Natural killer cell treated with Interleukin-12 subunit alpha and Interleukin-12 subunit beta and Interleukin-15 and Interleukin-18, amount 100 ng/mL, for 72 hours (primary cell): ENCODE measurements at places on chromosomes 6 and 20.

GRCh38 chr20:19288061-19288460 is 75.6 kb downstream of the SLC24A3 start:
- DNase-seq, result no peak

- no peak for DNase-seq
Observed at GRCh38 chr20:60950974-60951373, 301.1 kb upstream of the CDH4 start.

DNA sequence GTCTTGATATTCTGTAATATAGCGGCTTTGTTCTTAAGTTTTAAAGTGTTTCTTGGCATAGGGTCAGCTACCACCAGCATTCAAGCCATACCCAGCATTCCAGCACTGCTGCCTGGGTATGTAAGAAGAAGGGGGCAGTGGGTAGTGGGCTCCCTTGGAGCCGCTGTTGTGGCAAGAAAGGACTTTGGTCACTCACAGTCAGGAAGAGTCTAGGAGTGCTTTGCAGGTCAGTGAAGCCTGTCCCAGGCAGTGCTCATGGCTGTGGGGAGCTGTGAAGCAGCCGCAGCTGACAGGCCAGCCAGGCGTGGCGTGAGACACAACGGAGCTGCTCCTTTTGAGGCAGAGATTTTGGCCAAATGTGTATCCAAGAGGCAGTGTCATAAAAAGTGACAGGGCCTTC is 512.0 kb downstream of the CDKAL1 start:
- no peak for DNase-seq

DNA sequence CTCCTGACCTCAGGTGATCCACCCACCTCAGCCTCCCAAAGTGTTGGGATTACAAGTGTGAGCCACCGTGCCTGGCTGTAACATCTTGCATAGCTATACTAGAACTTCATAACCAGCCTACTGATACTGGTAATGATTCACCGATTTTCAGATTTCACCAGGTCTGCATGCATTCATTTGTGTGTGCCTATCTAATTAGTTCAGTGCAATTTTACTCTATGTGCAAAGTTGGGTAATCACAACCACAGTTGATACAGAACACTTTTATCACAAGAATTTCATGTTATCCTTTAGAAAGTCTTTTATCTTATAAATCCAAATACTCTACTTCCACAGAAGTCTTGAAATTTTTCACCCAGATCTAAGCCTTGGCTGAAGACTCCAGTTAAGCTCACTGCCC is 22.2 kb downstream of the FASTKD5 start:
- no peak for DNase-seq

- DNase-seq, result no peak
Observed at GRCh38 chr6:15086348-15087158, 159.3 kb upstream of the JARID2 start.

- no peak for DNase-seq
Observed at GRCh38 chr6:117481278-117481925, 1.1 kb upstream of the DCBLD1 start.

GRCh38 chr20:40080041-40080652 is 608.9 kb downstream of the MAFB start:
- no peak for DNase-seq

- no peak for DNase-seq
Observed at GRCh38 chr6:109910571-109910970, 67.5 kb upstream of the GPR6 start.

GRCh38 chr6:113662093-113662665 is 195.0 kb upstream of the MARCKS start:
- no peak for DNase-seq

DNA sequence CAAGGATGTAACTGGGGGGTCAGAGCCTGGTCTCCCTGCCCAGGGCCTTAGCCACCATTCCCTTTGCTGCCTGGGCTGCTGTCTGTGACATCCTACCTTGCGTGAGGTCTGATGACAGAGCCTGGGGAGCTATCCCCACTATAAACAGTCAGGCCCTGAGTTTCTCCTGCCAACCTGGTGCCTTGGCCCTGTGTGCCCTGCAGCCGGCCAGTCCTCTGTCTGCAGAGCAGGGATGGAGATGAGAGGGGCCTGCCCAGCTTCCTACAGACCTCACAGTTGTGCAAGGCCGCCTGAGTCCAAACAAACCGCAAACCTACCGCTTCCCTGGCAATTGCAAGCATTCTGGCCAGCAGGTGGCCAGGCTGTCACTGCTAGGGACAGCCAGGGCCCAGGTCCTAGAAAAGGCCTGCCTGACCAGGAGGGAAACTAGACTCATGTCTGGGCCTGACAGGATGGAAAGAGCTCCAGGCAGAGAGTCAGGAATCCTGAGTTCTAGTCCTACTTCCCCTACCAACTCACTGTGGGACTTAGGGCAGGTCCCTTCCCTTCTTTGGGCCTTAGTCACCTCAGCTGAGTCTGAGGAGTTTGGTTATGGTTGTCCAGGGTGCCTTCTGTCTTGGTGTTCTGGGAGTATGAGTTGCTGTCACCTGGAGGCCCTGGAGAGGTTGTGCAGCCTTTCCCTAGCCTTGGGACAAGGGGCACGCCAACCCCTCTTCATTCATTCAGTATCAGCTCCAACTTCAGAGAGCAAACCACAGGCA is 86.2 kb downstream of the VEGFA start:
- DNase-seq, result no peak

- DNase-seq, result no peak
Observed at GRCh38 chr6:3706547-3706946, 45.0 kb downstream of the PXDC1 start.

GRCh38 chr6:150615967-150616366 is 16.3 kb downstream of the PLEKHG1 start:
- DNase-seq, result no peak

- DNase-seq, result no peak
Observed at GRCh38 chr6:136282906-136283305, 6.7 kb downstream of the BCLAF1 start.

GRCh38 chr6:19327241-19327640 is 509.9 kb upstream of the ID4 start:
- DNase-seq, result no peak
